ENCODE measurements at places on chromosomes 3 and 15.

- no peak for DNase-seq
Measured at GRCh38 chr15:56211064-56211463, 32.6 kb downstream of the RFX7 start.

DNA sequence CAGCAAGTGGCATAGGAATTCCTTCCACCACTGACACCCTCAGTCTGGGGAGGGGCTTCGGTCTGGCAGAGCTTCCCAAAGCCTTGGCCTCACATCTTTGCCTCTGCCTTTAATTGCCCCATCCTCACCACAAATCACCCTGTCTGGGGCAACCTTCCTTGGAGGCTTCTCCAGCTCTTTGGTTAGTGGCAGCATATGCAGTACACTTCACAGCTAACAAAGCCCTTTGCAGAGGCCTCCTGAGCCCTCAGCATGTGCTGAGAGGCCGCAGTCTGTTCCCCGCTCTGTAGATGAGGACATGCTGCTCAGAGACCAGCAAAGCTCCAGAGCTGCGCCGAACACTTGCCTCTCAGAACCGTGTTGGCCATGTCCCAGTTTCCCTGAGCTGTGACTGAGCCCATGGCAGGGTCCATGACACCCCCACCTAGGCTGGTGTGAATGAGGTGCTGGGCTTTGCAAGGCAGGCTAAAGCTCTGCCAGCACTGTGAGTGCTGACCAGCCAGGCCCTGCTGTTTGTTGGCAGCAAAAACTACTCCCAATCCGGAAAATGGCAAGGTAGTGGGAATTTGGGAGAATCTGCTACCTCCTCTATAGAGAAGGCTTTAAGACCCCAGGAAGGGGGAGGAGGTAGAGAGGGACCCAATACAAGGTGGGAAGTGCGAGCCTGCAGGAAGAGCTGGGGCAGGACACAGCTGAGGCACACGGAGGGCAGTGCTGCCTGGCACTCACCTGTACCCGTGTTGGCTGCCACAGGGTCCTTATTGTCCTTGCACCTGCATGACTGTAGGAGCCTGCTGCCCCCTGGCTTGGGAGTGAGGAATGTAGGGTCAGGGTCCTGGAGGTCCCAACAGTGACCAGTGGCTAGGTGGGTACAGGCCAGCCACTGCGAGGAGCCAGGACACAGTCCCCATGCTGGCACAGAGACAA is 8.4 kb upstream of the KLF15 start:
- DNase-seq, result no peak

DNA sequence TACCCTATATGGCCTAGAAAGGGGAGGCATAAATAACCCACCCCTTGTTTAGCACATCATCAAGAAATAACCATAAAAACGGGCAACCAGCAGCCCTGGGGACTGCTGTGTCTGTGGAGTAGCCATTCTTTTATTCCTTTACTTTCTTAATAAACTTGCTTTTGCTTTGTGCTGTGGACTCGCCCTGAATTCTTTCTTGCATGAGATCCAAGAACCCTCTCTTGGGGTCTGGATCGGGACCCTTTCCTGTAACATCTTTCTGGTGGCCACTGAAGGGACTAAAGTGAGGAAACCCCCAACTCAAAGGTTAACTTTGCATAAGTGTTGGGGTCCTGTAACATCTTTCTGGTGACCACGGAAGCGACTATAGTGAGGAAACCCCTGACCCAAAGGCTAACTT is 15.7 kb upstream of the HHATL start:
- DNase-seq, result no peak

DNA sequence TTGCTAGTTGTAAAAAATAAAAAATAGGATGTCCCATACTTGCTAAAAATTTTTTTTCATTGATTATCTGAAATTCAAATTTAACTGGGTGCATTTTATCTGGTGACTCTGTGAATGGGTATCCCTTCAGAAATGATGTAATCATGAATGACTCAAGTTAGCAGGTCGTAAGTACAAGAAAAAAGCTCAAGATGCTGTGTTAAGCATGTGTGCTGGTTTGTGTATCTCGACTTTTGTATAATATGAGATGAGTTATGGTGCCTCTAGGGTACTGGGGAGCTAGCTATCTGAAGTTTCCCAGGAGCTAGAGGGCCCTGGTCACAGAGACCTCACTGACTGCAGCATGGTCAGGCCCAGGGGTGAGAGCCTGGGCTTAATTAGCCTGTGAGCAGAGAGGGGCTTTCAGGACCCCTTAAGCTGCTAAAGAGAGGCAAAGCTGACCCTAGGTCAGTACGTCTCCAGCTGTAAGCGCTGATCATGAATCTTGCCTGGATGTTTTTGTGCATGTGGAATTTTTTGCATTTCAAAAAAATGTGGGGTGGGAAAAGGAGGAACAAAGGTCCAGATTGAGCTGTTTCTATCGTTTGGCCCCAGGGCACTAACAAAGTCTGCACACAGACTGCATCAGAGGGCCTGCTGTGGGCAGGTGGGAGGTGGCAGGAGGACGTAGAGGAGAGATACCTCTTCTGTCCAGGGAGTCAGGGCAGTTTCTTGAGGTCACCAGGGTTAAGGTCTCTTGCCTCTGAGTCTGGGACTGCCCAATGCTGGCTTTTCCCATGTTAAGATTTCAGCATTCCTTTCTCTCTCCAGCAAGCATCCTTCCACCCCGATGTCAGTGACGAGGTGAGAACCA is 233.2 kb upstream of the TPM1 start:
- DNase-seq, result no peak

DNA sequence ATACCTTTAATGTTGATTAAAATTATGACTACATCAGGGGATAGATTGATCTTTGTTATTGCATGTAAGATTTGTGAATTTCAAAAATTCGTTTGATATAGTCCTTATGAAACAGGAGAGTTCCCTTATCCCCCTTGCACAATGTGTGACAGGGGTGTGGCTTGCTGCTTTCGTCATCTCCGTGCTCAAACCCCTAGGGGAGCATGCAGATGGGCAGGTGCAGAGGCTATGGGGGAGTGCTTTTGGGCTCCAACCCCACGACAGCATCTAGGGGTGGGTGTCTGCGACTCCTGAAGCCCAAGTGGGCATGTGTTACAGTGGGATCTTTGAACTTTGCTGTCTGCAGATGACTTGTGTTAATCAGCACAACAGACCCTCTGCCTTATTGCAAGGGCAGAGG is 360.1 kb upstream of the GOLIM4 start:
- no peak for DNase-seq

GRCh38 chr3:141650783-141651182 is 87.3 kb upstream of the RNF7 start:
- no peak for DNase-seq

GRCh38 chr3:110564674-110565073 is 506.9 kb upstream of the NECTIN3 start:
- DNase-seq, result no peak

- no peak for DNase-seq
Measured at GRCh38 chr15:54803987-54804386, 392.8 kb downstream of the RSL24D1 start.

GRCh38 chr15:67144609-67145311 is 79.4 kb downstream of the SMAD3 start:
- no peak for DNase-seq

DNA sequence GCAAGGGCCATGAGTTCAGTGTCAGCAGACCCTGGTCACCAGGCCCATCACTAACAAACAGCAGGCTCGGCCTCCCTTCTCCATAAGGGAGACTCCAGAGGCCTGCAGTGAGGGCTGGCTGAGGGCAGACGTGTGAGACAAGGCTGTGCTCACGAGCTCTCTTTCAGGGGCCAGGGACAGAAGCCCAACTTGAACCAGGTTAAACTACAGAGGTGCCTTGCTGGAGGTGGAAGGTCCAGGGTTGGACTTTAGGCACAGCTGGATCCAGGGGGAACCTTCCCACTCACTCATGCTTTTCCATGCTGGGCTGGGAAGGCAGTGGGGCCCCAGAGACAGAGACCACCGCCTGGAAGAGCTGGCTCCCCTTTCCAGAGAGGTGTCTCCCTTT is 19.0 kb downstream of the CFAP100 start:
- DNase-seq, result no peak

DNA sequence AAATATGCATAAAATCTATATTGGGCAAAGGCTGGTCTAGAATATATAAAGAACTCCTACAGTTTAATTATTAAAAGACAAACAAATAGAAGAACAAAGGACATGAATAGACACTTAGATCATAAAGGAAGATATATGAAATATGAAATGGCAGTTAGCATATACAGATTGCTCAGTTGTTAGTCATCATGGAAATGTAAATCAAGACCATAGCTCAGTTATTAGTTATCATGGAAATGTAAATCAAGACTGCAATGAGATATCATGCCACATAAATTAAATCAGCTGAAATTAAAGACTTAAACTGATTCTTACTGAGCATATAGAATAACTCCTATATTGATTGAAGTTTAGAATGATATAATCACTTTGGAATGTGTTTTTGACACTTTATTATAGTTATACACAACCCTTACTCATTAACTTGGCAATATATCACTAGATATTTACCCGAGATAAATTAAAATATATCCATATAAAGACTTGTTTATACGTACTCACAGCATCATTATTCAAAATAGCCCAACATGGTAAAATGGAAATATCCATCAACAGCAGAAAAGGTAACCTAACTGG is 45.2 kb upstream of the GOLGA8B start:
- no peak for DNase-seq

DNA sequence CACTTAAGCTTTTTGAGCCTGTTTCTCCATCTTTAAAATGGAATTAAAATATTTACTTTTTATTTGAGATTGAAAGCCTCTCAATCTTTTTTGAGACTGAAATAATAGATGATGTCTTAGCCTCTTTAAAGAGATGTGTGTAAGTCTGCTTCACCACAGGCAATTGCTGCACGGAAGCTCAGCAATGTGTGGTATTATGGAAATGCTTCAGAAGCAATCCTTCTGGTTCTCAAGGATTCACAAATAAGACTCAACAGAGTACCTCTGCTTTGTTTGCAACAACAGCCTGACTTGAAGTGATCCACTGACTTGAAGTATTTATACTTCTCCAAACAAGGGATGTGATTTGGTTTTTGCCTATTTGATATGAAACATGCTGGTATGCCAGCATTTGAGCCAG is 332.0 kb upstream of the RASGRP1 start:
- no peak for DNase-seq

- DNase-seq, result no peak
Measured at GRCh38 chr3:11660242-11660641, 16.5 kb upstream of the VGLL4 start.

GRCh38 chr3:126979046-126979628 is 3.8 kb upstream of the PLXNA1 start:
- no peak for DNase-seq

- no peak for DNase-seq
Measured at GRCh38 chr15:54033356-54033860, 55.2 kb downstream of the UNC13C start.

DNA sequence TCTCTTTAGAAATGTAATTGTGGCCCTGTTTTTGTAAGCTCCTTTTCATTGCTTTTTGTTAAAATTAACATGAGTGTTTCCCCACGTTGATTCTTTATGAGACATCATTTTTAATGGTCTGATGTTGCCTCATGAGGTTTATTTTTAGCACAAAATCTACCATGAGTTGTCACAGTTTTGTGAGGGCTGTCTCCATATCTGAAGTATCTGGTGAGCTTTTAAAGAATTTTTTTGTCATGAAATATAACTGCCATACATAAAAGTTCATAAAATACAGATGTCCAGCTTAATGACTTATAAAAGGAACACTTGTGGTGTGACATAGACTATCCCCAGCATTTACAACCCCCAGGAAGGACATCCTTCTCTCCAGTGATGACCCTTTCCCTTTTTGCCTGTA is 34.3 kb upstream of the CEMIP start:
- no peak for DNase-seq

DNA sequence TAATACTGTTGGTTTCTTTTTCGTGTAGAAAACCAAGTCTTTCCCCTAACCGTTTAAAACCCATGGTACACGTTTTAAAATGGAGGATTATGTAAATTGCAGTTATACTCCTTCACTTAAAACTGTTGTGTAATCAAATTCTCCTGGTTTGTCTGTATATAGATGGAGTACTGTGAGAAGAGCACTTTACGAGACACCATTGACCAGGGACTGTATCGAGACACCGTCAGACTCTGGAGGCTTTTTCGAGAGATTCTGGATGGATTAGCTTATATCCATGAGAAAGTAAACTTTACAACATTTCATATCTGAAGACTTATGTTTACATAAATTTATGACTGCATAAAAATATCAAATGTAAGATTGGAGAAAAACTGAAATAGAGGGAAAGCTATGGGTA is 51.2 kb downstream of the SRP14 start:
- DNase-seq, result no peak

Data from stimulated activated CD4-positive, alpha-beta T cell treated with anti-CD3 and anti-CD28 coated beads, TNF-alpha, amount 100 ng/mL, for 1 hour (primary cell).